ENCODE measurements at places on chromosomes 1 and 21. TPM values are rescaled to one million over a fixed set of nuclear protein-coding genes. Genes with fewer than 3 reads are reported as not detected.

GRCh38 chr21:36602735-36603134 is 96.2 kb upstream of the SIM2 start:
- DNase-seq = no peak

- no peak for DNase-seq
These were observed 37.2 kb downstream of the VAV3 start for GRCh38 chr1:107927820-107928219.

DNA sequence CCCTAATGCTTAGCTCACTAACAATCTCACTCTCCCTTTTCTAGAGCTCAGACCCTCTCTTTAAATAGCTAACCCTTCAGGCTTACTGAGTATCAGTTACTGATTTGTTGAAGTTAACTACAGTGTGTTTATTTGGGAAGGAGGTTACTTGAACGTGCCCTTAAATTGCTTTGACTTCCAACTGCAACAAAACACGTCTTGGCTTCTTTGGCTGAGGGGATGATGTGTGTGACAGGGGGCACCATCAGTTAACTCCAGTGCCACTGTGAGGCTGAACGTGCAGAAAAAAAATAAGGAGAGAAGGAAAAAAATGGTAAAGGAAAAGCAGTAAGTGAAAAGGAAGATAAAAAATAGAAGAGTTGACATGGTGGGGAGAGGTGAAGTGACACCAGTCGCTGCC is 75.1 kb upstream of the NRIP1 start:
- DNase-seq = no peak

- DNase-seq = no peak
These were observed 323.0 kb downstream of the CAMTA1 start for GRCh38 chr1:7108251-7108650.

- no peak for DNase-seq
These were observed 602 bp upstream of the RIMKLA start for GRCh38 chr1:42379794-42380585.

- no peak for DNase-seq
These were observed 6.5 kb downstream of the PODN start for GRCh38 chr1:53068314-53069099.

DNA sequence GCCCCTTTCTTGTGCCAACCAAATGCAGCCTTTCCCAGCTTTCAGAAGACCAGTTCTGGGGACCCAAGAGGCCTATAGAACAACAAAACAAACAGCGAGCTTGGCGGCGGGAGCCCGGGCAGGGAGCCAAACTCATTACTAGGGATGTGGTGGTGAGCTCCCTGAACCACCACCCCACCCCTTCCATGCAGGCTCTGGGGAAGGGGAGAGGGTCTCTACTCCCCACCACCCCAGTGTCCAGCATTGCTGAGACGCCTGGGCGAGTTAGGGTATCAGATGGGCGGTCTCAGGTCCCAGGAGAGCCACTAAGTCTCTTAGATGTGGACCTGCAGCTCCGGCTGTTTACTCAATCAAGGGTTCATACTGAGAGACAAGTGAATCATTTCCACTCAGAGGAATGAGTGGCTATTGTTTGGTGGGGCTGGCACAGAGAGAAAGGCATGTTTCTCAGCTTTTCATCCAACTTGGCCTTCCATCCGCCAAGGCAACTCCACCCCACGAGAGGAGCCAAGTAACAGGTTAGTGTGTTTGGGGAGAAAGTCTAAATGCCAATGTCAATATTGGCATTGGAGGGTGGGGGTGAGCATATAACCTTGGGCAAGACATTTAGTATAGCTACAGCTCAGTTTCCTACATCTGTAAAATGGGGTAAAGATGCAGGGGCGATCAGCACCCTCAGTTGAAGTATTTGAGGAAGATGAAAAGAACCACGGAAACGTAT is 40.9 kb downstream of the PLXNA2 start:
- DNase-seq = no peak

- DNase-seq = no peak
These were observed 166.8 kb downstream of the HIVEP3 start for GRCh38 chr1:41751804-41752513.

Gene FMO5
- total RNA-seq = 1.4 TPM

Gene FAM43B
- total RNA-seq = not detected
